Mesothelial cell of epicardium (in vitro differentiated cells): ENCODE measurements at places on chromosomes 7 and 10.

GRCh38 chr10:2948127-2948854 lies 119.1 kb upstream of the PFKP start:
- no peak for DNase-seq

- no peak for DNase-seq
Measured at GRCh38 chr10:9501944-9502343, 1447.5 kb downstream of the GATA3 start.

DNA sequence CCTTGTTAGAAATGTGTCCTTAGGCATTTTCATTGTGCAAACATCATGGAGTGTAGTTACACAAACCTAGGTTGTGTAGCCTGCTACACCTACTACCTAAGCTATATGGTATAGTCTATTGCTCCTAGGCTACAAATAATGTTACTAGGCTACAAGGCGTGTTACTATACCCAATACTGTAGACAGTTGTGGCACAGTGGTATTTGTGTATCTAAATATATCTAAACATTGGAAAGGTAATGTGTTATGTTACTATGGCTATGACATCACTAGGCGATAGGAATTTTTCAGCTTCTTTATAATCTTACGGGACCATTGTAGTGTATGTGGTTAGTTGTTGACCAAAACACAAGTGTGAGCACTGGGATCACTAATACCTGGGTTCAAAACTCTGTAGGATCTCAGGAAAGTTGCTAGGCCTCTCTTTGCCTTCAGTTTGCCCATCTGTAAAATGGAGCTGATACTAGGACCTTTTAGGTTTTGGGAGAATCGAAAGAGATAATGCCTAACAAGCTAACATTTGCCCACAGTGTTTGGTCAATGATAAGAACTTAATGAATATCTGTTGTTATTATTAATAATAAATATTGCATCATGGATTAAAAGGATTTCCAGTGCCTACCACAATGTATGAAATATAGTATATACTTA lies 2.7 kb downstream of the BICC1 start:
- no peak for DNase-seq

- DNase-seq: no peak
Measured at GRCh38 chr10:55653531-55653930, 707.5 kb downstream of the ZWINT start.

DNA sequence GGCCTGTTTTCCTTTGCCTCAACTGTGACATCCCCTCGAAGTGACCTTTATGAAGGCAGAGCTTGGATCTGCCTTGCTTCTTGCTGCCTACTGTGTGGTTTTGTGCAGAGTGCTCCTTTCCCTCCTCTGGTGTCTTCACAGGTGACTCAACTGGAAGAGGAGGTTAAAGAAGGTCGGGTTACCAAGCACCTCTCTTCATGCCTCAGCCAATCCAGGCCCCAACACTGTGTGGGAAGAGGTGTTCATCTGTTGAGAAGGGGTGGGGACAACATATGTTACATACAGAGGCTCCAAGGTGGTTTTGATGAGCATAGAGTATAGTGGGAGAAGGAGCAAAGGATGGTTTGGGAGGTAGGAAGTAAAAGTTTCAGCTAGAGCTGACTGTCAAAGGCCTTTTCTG lies 155.7 kb downstream of the AUTS2 start:
- no peak for DNase-seq

DNA sequence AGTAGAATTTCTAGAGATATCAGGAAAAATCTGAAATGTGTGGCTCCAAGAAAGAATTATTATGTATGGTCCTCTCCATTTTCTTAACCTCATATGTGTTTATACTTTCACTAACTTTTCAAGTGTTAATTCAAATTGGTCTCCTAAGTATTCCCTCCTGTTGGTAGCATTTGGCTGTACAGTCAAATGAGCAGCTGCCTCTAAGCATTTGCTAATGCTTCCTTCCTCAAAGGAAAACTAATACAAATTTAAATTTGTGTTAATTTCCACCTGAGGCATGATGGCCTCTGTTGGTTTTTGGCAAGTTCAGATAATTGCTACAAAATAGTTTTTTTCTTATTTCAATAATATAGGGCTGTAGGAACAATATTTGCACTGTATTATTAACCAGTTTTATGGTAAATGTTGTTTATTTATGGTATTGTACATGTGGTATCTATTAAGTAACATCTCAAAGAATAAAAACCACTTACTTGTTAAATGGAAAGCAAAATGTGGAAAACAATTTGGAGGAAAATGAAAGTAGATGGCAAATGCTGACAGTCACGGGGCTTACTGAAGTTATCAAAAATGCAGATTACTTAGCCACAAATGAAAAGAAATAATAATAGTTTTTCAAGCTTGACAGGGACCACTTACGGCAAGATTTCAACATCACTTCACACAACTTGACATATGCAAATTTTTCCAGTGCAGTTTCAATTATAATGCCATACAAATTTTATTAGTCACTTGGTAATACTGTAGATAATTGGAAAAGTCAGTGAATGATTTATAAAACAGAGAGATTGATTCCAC lies 299.3 kb upstream of the MEOX2 start:
- no peak for DNase-seq

DNA sequence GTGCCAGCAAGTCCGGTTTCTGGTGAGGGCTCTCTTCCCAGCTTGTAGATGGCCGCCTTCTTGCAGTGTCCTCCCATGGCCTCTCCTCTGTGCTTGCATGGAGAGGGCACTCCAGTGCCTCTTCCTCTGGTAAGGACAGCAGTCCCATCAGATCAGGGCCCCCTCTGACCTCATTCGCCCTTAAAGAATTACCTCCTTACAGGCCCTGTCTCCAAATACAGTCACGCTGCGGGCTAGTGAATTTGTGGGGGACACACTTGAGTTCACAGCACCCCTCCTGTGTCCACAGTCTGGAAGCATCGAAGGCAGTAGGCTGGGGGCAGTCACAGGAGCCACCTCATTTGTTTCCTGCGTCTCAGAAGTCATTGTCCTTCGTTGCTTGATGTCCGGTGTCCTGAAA lies 54.6 kb downstream of the LHPP start:
- no peak for DNase-seq

DNA sequence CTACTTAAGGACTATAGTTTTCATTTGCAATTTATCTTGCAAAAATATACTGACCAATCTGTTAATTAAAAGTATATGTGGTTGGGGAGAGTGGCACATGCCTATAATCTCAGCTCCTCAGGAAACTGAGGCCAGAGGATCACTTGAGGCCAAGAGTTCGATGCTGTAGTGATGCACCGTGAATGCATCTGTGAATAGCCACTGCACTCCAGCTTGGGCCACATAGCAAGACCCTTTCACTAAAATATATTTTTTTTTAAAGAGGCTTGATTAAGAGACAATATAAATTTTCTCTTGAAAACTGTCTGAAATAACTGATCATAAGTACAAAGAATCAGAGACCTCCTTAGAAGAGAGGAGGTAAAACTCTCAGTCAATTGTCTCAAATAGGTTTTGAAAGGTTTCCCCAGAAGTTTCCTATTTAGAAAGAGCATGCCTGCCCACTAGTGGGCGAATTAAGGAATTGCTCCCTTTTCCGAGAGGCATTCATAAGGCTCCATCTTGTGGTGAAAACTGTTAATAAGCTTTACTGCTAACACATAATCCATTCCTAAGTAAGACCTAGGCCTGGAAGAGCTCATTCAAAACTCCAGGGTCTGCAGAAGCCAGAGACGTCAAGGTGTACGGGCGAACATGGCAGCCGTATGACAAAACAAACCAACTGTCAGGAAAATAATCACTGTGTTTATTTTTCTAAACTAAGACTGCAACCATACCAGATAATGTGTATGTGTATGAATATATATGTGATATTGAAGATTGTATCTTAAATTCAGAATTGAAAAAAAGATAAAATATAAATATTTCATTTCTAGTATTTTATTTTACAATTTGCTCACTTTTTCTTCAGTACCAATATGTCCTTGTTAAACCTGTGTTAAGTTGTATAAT lies 6.8 kb upstream of the TAS2R40 start:
- peak; percentile 64 for DNase-seq

DNA sequence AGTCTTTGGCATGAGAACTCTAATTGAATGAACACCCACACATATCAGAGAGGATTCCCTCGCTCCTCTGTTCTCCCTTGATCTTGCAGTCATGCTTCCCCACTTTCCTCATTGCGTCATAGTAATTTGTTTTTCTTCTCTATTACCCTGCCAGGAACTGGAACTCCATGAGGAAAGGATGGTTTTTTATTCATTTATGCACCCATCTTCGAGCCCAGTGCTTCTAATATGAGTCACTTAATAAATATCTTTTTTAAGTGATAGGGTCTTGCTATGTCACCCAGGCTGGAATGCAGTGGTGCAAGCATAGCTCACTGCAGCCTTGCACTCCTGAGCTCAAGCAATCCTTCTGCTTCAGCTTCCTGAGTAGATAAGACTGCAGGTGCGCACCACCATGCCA lies 83.5 kb downstream of the OTUD1 start:
- DNase-seq: no peak

- no peak for DNase-seq
Measured at GRCh38 chr7:124552217-124552616, 213.4 kb downstream of the GPR37 start.

- no peak for DNase-seq
Measured at GRCh38 chr10:36476399-36476798, 649.0 kb upstream of the ANKRD30A start.

- DNase-seq: no peak
Measured at GRCh38 chr7:713139-713457, 13.4 kb upstream of the DNAAF5 start.

GRCh38 chr10:116723428-116724281 lies 18.7 kb downstream of the HSPA12A start:
- DNase-seq: no peak

DNA sequence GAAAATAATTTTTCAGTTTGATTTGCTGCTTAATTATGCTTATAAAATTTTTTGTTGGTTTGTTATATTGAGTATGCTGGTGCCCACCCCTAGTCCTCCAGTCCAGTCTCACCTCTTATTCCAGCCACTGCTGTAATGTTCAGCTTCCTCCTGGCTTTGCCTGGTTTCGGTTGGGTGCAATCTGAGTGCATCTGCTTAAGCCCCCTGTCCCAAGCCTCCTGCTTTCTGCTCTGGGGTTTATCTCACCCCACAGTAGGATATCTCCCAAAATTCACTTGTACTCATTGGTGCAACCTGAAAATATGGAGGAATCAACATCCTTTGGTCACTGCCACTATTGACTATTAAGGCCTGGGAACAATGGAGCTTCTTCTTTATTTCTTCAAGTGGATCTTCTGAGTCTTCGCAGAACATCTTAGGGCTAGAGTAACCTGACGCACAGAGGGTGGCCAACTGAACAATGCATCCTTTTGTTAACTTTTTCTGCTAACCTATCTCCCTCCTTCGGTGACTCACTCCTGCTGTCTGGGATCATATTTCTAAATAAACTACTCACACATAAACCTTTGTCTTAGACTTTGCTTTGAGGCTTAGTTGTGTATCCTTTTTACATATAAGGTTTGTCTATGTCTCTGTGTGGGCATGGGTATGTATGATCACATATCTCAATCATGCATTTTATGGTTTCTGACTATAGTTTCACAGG lies 19.1 kb upstream of the SOSTDC1 start:
- DNase-seq: no peak

- DNase-seq: no peak
Measured at GRCh38 chr10:129045599-129045998, 421.4 kb upstream of the MGMT start.

DNA sequence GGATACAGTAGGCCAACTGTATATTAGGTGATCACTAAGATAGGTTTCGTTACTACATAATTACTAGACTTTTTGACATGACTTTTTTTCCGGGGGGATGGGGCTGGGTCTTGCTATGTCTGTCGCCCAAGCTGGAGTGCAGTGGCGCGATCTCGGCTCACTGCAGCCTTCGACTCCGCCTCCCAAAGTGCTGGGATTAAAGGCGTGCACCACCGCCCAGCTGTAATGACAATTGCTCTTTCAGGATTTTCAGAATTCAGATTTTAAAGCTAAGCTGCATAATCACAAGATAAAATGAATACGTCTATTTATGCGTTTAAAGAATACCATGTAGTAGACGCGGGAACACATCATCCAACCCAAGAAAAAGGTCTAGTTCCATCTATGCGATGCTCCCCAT lies 982 bp downstream of the IDI1 start:
- no peak for DNase-seq

DNA sequence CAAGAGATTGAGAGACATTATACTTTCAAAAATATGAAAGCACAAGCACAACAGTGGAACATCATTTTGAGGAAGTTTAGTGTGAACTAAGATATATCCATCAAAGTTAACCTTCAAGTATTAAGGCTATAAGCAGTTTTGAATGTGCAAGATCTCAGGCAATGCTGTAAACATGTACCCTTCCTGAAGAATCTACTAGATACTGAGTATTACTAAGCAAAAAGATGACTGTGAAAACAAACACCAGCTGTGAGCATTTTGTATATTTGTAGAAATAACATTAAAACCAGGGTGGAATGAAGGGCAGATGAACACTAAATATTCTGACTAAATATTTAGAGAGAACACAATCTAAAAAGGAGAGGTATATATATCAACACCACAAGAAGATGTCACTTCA lies 41.3 kb upstream of the ADRA2A start:
- DNase-seq: no peak

DNA sequence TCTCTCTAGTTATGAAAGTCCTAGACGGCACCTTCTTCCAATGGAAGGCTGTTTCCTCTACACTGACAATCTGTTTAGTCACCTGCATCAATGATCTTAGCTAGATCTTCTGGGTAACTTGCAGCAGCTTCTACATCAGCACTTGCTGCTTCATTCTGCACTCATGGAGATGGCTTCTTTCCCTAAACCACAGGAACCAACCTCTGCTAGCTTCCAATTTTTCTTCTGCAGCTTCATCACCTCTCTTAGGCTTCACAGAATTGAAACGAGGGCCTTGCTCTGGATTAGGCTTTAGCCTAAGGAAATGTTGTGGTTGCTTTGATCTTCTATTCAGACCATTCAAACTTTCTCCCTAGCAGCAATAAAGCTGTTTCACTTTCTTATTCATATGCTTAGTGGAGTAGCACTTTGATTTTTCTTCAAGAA lies 24.6 kb downstream of the NAMPT start:
- no peak for DNase-seq

DNA sequence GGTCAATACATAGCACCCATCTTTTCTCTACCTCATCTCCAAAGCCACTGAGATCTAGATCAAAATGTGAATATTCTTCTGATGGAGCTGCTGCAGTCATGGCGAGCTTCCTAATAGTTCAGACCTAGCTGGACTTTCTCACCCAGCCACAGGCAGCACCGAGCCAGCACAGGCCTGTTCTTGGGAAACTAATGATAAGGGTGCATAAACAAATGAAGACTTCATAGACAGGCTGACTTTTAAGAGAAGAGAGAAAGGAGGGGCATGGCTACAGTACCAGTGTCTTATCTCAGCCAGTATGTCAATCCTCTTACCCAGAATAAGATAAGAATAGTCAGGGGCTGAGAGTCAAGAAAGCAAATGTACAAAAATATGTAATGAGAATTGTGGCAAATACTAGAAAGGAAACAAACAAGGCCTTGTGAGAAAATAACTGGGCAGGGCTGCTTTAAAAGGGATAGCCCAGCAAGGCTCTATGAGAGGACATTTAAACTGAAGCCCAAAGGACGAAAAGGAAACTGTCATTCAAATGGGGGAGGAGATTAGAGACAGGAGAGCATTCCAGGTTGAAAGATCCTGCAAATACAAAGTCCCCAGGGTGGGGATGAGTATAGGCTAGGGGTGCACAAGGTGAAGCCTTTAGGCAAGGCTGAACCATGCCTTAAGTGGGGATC lies 21.8 kb upstream of the CDK14 start:
- DNase-seq: no peak

GRCh38 chr10:127922206-127922605 lies 15.3 kb downstream of the PTPRE start:
- DNase-seq: no peak

GRCh38 chr10:47384148-47384921 lies at the start of gene ZNF488:
Gene ZNF488 (minus strand): TSS chr10:47384293. CDS start chr10:47368829, 15,464 bp downstream.
- peak; percentile 58 for DNase-seq

GRCh38 chr7:140586516-140586915 lies 54.1 kb downstream of the DENND2A start:
- DNase-seq: no peak
